ENCODE measurements at places on chromosomes 1 and 21.

DNA sequence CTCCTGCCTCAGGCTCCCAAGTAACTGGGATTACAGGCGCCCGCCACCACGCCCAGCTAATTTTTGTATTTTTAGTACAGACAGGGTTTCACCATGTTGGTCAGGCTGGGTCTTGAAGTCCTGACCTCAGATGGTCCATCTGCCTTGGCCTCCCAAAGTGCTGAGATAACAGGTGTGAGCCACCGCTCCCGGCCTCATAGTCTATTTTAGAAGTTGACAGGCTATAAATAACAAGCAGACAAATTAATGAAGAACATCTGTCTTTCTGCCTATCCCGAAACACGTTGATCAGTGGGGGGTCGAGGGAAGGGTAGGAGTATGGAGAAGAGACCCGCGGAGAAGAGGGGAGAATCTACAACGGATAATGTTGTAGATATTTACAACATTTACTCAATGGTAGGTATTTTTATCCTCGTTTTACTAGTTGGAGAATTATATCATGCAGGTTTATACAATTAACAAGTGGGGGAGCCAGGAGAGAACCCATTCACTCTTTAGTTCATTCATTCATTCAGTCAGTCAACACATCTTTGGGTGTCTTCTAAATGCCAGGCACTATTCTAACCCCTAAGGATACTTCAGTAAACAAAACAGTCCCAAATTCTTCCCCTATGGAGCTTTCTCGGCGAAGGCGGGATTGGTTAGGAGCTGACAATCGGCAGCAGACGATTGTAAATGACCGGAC lies 497 bp upstream of the IFNAR2 start:
- no peak for DNase-seq

DNA sequence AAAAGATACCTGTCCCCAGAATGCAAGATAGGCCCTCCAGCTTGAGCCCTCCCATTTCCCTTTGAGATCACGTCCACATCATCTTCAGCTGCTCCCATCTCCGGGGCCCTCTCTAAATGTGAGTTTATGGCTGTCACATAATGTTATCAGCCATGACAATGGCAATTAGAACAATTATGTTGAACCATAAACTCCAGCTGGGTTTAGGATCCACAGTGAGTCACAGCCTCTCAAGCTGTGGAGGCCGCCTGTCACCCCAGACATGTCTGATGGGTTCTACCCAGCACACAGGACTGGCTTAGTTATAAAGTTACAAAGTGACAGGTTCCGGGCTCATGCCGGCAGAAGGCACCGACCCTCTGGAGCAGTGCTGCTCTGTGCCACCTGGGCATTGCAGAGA lies 597.3 kb downstream of the PTPRU start:
- DNase-seq, result no peak

GRCh38 chr1:78676347-78676982 lies 26.8 kb downstream of the IFI44 start:
- no peak for DNase-seq

- no peak for DNase-seq
Observed at GRCh38 chr21:31893851-31894415, 21.1 kb downstream of the HUNK start.

DNA sequence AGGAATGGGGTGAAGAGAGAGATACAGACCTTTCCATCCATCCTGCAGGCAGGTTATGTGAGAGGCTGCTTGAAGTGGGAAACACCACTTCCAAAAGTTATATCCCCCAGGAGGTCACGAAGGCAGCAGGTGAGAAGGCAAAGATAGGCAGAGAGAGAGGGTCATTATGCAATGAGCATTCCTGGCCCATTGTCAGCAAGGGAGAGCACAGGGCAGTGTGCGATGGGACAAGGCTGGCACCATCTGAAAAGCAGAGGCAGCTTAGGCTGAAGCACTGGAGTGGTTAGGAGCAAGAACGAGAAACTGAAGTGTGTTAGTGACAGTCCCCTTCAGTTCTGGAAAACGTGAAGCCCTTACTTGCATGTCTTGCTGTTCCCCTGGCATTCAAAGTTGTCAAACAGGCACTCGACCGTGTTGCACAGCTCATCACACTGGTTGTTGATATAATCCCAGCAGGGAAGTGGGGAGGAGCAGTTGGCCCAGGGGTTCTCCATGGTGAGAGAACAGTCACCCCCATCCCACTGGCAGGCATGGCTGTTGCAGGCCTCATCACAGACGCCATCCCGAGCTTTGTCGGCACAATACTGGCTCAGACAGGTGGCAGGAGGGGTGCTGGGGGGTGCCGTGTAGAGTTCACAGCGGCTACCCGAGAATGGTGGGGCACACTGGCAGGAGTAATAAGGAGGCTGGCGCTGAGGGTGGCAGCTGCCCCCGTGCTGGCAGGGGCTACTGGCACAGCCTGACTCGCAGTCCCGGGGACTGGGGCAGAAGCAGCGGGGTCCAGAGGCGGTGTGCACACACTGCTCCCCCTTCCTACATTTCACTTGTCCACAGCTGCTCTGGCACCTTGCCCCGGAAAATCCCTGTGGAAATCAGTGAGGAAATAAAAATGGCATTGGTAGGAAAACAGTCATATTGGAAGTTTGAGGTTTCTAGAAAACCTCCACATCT lies 28.9 kb upstream of the ADAM30 start:
- no peak for DNase-seq

- no peak for DNase-seq
Observed at GRCh38 chr1:165069829-165070228, 286.7 kb downstream of the LMX1A start.

DNA sequence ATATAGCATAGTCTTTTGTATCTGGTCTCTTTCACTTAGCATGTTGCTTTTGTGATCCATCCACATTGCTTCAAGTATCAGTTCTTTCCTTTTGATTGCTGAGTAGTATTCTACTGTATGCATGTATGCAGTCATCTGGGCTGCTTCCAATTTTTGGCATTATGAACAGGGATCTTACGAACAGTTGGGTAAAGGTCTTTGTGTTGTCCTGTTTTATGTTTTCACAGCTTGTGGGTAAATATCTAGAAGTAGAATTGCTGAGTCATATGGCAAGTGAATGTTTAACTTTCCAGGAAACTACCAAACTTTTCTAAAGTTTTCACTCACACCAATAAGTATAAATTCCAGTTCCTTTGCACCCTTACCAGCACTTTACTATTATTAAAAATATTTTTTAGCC lies 60.9 kb downstream of the LHX4 start:
- DNase-seq, result no peak

- no peak for DNase-seq
Observed at GRCh38 chr1:33347650-33347992, 26.7 kb upstream of the A3GALT2 start.

DNA sequence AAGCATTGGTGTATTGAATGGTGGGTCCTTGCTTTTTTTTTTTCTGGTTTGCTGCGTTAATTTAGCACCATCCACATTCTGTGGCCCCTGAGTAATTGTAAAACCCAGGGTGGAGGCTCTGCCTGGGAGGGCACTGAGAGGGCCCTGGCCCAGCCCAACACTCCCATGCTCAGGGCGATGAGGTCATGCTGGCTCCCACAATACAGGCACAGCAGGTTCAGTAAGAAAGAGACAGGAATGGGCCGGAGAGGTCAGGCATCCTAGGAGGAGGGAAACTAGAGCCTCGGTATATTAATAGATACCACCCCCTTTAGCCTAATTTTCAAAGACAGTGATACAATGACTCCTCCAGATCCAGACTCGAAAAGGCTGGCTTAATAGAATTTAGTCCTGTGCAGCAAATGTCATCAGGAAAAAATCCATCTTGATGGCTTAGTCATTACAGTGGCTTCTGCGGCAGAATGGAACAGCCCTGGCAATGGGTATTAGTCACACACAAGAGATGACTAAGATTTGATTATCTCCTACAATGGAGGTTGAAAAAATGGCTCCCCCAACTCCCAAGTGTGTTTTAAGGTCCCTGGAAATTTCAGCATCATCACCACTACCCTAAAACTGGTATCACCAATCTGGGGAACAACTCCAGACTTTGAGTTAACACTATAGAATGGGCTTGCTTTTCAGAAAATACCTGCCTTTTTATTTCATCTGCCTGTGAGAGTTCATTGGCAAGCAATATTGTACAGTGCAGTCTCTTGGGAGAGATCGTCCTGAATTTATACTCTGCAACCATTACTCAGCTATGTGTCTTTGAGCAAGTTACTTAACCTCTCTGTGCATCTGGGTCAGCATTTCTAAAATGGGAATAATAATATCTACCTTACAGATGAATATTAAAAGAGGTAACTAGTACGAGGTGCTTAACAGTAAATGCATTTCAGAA lies 43.9 kb upstream of the LYST start:
- no peak for DNase-seq

DNA sequence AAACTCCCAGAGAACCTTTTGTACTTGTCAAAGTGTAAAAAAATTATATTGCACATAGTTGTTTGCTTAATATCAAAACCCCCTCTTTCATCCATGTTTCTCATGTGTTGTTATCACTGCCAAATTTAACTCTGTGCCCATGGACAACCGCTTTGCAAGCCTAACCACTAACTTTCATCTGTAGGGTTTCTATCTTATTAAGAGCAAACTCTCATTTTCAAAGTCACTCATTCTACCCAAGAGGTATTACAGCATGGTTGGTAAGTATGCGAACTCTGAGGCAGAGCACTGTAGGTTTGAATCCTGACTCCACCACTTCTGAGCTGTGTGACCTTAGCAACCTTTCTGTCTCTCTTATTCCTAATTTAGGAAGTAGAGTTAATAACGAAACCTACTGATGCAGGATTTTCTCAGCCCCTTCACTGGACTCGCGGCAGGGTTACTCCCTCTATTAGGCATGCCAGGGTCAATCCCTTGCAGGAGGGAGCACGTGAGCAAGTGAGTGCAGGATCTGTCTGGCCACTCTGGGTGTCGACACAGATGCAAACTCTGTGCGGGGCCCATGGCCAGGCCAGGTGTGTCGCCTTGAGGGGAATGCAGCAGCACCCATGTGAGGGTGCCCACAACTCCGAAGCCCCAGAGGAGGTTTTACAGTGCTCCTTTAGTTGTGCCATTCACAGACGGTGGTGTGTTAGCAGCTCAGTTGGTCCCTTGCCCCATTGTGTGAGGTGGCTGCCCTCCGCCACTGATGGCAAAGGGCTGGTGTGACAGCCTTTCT lies 361.5 kb upstream of the ADGRL2 start:
- no peak for DNase-seq

DNA sequence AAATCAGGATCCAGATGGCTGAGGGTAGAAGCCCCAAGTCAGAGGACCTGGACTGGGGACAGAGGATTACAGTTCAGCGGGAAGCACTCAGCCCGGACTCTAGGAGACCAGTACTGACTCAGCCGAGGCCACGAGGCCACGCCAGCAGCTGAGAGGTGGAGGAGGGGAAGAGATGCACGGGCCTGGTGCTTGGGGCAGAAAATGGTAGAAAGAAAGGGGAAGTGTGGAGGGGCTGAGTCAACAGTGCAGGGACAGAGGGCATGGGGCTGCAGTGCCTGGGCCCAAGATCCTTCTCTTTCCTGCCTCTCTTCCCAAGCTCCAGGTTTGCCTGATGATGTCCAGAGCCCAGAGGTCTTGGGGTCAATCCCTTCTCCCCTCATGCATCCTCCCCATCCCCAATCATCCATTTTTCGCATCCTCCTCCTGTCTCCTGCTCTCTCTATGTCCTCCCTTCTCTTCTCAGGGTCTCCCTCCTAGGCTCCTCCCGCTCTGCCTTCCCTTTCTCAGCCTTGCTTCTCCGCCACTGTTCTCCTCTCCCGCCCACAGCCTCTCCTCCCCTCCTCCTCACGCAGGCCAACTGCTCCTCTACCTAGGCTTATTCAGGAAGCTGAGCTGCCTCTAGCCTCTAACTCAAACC lies 7.7 kb downstream of the ARHGEF2 start:
- DNase-seq, result no peak

- no peak for DNase-seq
Observed at GRCh38 chr21:46158666-46159300, 3.4 kb upstream of the FTCD start.

GRCh38 chr1:172477216-172477615 lies 33.3 kb upstream of the PIGC start:
- no peak for DNase-seq

DNA sequence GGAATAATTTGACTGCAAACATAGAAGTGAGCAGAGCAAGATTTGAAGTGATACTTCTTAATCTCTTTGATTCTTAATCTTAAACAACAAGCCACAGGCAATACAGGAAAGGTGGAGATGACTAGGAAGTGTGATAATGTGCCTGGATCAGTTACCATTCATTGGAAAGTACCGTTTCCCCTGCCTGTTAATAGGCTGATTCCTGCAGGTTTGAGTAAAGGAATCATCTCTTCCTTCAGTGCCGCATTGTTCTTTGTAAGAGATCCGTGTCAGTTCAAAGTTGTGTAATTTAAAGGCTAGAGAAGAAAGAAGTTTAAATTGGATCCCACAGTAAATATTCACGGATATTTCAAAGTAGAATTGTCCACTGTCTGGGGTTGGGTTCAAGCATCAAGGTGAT lies 43.5 kb upstream of the BCL10 start:
- no peak for DNase-seq

DNA sequence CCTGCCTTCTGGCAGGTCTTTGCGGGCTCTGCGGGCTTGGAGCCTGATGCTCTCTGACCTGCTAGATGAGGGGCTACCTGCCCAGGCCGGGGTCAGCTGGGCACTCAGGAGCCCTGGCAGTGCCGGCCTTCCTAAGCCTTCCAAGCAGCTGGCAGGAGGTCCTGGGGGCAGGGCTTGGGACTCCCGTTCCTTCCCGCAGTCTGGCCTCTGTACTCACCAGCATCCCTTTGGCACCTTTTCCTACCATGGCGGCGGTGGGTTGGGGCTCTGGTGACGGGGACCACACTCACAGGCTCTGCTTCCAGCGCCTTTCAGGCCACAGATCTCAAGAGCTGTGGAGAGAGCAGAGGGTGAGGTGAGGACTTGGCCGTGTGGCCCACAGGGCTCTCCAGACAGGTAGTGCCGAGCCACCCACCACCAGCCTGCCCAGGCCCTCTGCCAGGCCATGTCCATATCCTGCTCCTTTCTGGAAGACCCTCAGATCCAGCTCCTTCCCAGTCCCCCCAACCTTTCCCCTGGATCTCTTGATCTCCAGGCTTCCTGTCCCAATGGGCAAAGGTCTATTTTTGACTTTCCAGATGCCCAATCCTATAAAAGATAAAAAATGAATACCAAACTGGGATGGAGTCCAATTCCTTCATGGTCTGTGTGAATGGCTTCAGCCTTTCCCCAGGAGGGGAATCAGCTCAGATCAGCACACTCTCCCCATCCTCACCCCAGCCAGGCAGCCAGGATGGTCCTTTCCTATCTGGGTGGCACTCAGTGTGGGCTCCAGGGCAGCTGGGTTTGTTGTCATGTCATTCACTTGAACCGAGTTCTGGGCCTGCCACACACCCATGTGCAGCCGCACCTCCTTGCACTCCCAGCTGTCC lies 7.0 kb downstream of the SLC6A9 start:
- no peak for DNase-seq

GRCh38 chr1:81513796-81514354 lies 286.9 kb upstream of the ADGRL2 start:
- DNase-seq, result no peak

GRCh38 chr1:44047131-44047530 lies 15.9 kb upstream of the SLC6A9 start:
- DNase-seq, result no peak

Measured in stimulated activated CD8-positive, alpha-beta memory T cell treated with anti-CD3 and anti-CD28 coated beads, Interleukin-7, amount 100 ng/mL, for 1 hour (primary cell).